ENCODE measurements at places on chromosomes 1 and 21.

GRCh38 chr1:56576880-56577405 lies 2.4 kb downstream of the PLPP3 start:
- no peaks in the 10 kb centered on the region for H3K36me3 ChIP-seq
- peaks cover 44% of the 10 kb centered on the region for H3K27me3 ChIP-seq
- H3K27ac ChIP-seq = no peak overlapping the region
- no peak overlapping the region for H3K4me3 ChIP-seq
- H3K4me1 ChIP-seq = peaks cover 7% of the 10 kb centered on the region
- DNase-seq = no peak

DNA sequence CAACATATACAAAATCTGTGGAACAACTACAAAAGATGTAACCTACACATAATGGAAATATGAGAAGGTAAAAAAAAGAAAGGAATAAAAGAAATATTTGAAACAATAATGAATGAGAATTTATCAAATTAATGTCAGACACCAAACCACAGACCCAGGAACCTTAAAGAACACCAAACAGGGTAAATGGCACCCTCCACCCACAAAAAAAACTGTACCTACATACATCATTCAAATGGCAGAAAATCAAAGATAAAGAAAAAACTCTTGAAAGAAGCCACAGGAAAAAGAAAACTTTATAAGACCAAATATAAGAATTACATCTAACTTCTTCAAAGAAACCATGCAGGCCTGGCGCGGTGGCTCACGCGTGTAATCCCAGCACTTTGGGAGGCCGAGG lies 54.0 kb downstream of the IL12RB2 start:
- H3K27me3 ChIP-seq = no peaks in the 10 kb centered on the region
- peaks cover 4% of the 10 kb centered on the region for H3K4me1 ChIP-seq
- no peak for DNase-seq
- H3K4me3 ChIP-seq = no peak overlapping the region

DNA sequence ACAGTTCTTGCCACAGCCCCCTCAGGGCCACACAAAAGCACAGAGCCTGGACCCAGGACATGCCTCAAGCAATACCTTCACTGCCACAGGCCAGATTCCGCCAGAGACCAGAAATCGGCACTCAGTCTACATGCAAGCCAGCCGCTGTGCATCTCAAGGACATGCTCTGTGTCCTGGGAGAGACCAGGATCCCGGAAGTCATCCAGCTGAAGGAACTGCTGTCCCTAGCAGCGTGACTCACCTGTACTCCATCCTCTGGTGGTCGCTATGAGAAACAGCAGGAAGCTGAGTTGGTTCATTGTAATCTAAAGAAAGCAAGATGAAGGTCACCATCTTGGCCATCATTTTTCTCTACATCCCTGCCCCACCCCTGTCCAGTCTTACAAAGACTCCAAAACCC lies 401 bp downstream of the ITLN1 start:
- no peak overlapping the region for H3K4me3 ChIP-seq
- H3K27ac ChIP-seq = no peak overlapping the region
- no peaks in the 10 kb centered on the region for H3K27me3 ChIP-seq
- H3K4me1 ChIP-seq = peaks cover 9% of the 10 kb centered on the region
- no peak for DNase-seq
- H3K36me3 ChIP-seq = no peaks in the 10 kb centered on the region

GRCh38 chr1:100353988-100354387 lies 1.7 kb downstream of the CDC14A start:
- H3K4me1 ChIP-seq = peaks cover 45% of the 10 kb centered on the region
- no peaks in the 10 kb centered on the region for H3K27me3 ChIP-seq
- H3K27ac ChIP-seq = peak overlapping the region; percentile 93

GRCh38 chr21:44695641-44696040 lies 1.3 kb upstream of the KRTAP10-12 start:
- H3K27me3 ChIP-seq = peaks cover 63% of the 10 kb centered on the region
- no peak overlapping the region for H3K4me3 ChIP-seq
- peaks cover 7% of the 10 kb centered on the region for H3K36me3 ChIP-seq

Measured in activated CD8-positive, alpha-beta memory T cell treated with anti-CD3 and anti-CD28 coated beads, Interleukin-2, amount 10 ng/mL, durations not matched to agents 7 days and 5 days (primary cell).